ENCODE measurements at places on chromosomes 7 and 10.

GRCh38 chr7:50704844-50705243 is 77.9 kb downstream of the GRB10 start:
- DNase-seq, result no peak

DNA sequence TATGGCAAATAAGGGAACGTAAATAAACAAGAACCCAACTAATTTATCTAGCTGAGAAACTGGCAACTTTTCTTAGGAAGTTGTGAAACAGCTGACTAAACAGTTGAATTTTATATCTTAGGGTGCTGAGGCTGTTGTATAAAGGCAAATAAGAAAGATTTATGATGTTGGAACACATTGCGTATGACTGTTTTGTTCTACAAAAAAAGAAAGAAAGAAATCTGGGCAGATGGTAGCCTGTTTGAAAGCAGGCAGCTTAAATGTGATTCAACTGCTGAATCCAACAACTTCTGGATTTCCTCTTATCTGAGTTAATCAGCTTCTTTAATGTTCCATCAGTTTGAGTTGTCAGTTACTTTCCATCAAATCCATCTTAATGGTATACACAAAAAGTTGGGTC is 214.5 kb downstream of the SNX13 start:
- DNase-seq, result no peak

- DNase-seq, result no peak
Observed at GRCh38 chr10:9175200-9175599, 1120.7 kb downstream of the GATA3 start.

- no peak for DNase-seq
Observed at GRCh38 chr7:140673774-140674155, 1.0 kb downstream of the ADCK2 start.

DNA sequence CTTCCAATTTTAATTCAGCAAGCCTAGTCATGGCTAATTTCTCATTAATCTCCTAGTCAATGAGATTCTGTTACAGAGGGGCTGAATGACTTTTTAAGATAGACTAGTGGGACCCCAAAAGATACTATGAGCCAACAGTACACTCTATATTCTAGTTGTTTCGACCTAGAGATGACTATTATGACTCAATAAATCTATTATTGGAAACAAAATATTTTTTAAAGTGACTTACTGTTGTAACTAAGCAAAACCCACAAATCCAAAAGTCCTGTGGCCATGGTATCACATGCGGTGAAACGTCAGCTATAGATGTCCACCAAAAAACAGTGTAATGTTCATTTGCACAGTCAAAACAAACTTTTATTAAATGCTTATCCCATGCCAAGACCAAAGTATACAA is 95.3 kb upstream of the ADO start:
- DNase-seq, result no peak

DNA sequence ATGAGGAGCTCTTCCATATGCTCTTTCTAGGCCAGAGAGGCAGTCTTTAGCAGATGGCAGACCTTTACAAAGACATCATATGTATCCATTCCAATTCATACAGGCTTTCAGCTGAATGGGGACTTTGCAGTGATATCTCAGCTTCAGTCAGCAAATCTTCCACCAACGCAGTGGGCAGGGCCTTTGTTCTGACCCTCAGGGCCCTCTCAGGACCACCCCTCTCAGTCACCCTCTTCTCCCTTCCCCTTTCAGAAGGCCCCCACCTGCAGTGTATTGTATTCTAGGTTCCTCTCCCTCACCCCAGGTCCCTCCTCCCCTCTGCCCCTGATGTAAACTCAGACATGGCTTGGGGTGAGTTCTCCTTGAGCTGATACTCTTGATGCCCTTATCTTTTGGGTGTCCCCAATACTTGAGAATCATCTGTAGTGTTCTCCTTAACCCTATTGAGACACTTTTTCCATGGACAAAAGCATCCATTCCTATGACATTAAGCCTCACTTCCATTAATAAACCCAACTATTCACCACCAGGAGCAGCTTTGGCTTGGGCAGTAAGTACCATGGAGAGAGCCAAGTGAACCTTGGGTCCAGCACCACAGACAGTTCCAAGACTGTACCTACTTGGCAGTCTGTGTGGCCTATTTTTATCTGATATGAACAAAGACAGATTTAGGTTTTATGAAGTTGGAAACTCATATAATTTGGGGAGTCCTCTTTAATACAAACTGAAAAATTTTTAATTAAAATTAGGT is 62.7 kb downstream of the ADCYAP1R1 start:
- DNase-seq, result no peak

GRCh38 chr10:96716390-96716789 is 3.9 kb downstream of the PIK3AP1 start:
- DNase-seq, result no peak

- no peak for DNase-seq
Observed at GRCh38 chr10:11057018-11057417, 39.3 kb downstream of the CELF2 start.

- DNase-seq, result no peak
Observed at GRCh38 chr7:29723599-29723998, 82.7 kb upstream of the WIPF3 start.

DNA sequence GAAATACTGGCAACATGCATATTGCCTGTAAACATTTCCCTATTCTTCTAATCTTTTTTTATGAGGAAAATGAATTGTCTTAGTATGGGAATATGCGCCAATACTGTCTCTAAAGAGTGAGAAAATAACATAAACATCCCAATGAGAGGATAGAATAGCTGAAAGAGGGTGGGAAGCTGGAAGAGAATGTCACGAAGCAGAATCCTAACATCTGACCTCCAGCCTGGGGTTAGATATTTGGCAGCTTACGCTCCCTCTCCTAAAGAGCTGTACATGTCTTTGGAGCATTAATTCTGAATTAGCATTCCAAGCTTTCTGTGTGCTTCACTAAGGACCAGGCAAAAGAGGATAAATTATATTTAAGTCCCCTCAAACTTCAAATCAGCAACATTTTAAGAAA is 31.6 kb upstream of the SLC16A12 start:
- DNase-seq, result no peak

DNA sequence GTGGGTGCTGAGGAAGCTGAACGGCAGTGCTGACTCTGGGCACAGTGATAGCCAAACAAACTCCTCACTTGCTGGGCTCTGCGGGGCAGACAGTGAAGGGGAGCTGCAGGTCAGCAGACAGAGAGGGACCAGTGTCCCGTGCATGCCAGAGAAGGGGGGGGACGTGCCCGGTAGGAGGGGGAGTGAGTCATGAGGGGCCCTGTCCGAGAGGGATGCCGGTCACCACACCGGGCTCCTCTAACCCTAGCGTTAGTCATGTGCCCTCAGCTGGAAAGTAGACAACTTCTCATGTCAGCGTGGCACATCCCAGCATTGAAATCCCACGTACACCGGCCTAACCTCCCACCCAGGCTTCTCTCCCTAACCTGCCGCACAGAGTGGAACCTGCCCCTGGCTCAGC is 117.1 kb upstream of the DPP6 start:
- DNase-seq, result no peak

DNA sequence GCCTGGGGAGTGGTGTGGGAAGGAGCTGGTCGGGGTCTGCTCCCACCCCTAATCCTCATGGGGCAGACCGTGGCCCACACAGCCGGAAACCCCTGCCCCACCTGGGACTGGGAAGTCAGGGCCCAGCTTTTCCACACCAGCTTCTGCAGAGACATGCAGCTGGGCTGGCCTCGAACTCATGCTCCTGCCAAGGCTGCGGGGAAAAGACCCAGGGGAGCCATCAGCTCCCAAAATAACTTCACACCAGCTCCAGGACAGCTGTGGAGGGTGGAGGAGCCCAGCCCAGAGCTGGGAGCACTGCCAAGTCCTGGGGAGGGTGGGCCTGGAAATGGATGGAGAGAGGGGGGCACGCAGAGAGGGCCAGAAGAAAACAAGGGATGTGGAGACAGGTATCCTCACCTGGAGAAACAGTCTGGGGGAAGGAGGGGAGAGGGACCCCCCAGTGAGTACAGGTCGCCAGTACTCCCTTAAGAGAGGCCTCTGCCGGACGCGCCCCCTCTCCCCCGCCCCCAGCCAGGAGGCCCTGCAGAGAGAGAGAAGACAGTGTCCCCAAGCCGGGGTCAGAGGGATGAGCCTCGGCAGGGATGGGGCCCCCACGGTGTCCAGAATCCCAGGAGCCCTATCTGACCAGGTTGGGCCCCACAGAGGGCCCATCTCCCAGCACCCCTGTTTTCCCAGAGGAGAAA is 11.5 kb upstream of the GRIFIN start:
- DNase-seq, result no peak

DNA sequence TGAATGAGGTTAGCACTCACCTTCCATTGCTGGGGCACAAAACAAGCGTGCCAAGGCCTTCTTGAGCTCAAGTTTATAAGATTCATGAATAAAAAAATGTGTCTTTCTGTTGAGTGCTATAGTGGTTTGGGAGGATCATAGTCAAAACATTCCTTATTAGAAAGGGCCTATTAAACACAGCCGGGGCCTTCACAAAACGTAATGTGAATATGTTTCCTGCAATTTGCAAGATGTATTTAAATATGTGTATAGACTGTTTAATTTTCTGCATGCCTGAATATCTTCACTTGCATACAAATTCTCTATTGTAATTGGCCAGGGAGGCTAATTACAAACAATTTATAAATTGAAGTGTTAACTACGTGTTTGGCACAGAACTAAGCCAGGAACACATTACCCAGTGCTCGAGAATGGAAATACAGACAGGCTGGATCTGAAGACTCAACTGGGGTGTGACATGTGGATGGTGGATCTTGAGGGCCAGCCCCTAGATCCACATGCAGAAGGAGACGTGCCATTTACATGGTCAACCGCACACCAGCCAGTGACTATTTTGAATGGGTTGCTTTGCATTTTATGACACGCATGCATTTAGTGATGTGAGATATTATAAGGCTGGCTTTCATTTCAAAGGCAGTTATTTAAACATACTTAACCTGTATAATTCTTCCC is 31.3 kb downstream of the LYZL2 start:
- no peak for DNase-seq

DNA sequence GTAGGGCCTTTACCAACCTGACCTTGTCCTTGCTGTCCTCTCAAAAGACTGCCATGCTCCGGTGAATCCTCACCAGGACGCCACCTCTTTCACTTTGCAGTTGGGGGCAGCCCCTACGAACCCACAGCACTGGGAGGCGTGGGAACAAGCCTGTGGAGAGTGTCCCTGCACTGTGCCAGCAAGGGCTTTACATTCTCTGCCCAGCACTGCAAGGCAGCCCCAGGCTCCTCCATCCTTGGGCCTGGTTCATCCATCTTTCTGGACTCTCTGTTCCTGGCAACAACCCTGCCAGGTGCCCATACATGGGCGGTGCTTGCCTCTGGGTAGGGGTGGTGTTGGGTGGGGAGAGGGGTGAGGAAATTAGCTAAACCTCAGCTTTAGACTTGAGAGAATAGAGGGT is 1.4 kb downstream of the CHAT start:
- DNase-seq, result no peak

- no peak for DNase-seq
Observed at GRCh38 chr10:46288601-46289206, 1.9 kb downstream of the ANTXRL start.

DNA sequence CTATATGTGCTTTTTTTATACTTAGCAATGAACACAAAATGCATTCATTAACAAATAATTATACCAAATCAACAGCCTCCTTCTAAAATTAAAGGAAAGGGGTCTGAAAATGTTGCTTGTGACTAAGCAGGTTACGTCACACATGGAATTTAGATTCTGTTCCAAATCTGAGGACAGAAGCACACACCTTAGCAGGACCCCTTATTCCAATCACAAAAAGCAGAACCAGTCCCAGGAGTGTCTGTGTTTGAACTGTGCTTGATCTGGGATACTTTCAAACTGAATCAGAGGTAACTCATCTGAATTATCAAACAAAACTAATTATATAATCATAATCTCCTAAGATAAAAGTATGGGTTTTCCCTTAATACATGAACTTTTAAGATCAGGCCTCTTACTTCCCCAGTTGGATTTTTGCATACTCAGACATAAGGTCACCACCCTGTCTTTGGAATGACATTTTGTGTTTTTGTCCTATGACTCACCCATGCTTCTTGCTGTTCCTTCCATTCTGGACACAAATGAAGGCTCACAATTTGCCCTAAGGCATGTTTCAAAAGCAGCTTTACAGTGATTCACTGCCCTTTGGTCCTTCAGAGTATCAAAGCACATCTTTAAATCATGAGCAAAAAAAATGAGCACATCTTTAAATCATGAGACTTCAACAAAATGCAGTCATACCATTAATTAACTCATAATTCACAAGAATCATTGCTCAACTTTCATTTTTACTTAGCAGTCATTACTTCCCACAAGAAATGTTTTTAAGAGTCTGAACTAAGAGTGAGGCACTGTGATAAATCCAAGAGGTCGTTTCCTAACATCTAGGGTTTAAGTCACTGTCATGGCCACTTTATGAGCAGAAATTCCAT is 35.5 kb downstream of the SEMA3C start:
- DNase-seq, result no peak

DNA sequence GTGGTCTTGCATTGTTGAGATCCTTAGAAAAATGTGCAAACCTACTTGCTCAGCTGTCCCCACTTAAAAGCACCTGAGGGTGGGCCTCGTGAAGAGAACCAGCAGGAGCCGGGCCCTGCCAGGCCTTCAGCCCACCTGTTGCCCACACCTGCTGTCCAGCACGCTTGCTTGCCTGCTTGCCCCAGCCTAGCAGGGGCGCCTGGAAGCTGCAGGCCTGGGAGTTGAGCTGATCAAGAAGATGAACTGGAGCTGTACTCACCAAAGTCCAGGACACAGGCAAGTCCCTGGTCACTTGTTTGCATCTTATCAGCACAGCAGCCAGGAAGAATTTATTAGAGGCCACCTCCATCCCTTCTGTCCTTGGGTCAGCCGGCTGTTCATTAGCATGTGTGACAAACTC is 23.2 kb downstream of the CYP26A1 start:
- no peak for DNase-seq

DNA sequence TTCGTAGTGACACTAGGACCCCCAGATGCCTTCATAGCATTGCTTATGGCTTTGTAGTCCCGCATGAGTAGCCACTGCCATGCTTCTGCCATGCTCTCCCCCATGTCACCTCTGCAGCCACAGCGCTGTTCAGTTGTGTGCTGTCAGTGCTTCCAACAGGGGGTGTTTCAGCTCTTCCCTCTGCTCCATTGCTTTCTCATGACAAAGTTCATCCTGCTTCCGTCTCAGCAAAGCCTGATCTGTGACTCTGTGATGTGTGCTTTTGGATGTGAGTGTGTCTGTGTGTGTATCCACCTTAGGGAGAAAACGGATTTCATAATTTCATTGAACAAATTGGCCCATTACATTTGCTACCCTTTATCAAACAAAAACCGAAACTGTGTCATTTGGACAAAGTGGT is 134.9 kb upstream of the SAMD8 start:
- DNase-seq, result no peak

- DNase-seq, result no peak
Observed at GRCh38 chr10:79547973-79548372, 12.2 kb downstream of the SFTPA2 start.

DNA sequence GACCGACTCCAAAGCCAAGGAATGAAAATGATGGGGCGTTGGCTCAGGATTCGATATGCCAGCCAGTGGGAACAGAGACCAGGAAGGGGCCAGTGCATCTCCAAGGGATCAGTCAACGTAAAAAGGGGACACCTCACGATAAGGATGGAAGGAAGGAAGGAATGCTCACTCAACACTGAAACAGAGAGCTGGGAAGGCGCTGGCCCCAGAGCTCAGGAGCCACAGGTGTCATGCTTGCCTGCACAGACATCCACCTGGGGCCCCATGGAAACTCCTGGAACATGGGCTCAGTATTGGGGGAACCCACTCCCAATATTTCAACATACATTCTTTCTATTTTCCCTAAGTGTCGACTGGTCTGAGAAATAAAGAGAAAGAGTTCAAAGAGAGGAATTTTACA is 5.3 kb downstream of the MMRN2 start:
- no peak for DNase-seq

GRCh38 chr7:66741-67140 is 125.6 kb upstream of the FAM20C start:
- no peak for DNase-seq
